Stimulated activated CD8-positive, alpha-beta memory T cell treated with anti-CD3 and anti-CD28 coated beads, Interleukin-15, amount 100 ng/mL, for 48 hours (primary cell): ENCODE measurements at places on chromosomes 16 and 17.

DNA sequence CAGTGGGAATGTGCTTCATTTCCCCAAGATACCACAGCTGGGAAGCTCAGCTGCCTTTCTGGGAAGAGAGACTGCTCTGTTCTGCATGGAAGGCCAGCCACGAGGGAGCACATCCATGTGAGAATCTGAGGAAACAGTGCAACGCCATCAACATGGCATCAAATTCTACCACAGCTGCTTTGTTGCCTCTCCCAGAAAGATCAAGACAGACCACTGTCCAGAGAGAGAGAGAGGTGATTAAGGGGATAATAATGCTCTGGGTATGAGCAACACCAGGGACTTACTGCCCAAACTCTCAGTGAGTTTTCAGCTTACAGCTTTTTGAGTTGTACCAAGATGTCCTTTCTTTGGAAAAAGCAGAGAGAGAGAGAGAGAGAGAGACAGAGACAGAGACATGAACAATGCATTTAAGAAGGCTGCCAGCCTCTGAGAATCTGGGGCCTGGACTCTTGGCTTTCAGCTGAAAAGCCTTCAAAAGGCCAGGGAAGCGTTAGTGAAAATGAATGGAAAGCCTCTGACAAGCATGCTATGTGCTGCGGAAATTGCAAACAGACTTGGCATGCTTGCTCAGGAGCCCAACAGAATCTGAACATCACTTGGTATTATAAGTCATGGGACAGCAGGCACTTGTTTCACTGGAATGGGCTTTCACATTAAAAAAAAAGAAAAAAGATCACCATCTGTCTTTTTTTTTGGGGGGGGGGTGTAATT, 223.1 kb downstream of the MAP2K6 start:
- DNase-seq = no peak

GRCh38 chr17:33342025-33342424, 48.9 kb upstream of the ASIC2 start:
- no peak for DNase-seq

- no peak for DNase-seq
These were observed 1.8 kb downstream of the TPSD1 start for GRCh38 chr16:1257561-1258224.

GRCh38 chr17:29111816-29112499, 68.2 kb downstream of the MYO18A start:
- DNase-seq = peak; percentile 53

DNA sequence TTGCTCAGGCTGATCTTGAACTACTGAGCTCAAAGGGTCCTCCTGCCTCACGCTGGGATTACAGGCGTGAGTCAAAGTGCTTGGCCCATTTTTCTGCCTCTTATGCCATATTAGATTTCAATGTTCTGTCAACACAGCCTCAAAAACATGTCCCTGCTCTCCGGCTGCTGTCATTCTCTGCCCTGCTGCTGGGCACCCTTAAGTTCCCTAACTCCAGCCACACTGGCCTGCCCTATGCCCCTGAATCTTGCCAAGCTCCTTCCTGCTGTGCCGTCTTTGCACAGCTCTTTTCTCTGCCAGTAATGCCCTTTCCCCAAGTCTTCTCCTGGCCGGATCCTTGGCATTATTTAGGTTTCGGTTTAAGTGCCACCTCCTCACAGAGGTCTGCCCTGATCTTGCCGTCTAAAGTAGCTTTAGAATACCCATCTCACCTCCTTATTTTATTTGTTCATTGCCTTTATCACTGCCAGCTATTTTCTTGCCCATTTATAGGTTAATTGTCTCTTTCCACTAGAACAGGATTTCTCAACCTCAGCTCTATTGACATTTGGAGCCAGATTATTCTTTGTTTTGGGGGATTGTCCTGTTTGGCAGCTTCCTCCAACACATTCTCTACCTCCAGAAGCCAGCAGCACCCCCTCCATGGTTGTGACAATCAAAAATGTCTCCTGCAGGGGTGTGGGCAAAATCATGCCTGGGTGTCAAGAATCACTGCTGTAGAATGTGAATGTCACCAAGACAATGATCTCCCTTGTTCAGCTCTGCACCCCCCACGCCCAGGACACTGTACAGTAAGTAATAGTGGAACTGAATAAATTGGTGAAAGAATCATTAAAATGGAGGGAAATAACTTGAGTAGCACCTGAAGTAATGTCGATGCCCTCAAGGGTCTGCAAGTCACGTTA, 168.2 kb downstream of the CYLD start:
- no peak for DNase-seq

DNA sequence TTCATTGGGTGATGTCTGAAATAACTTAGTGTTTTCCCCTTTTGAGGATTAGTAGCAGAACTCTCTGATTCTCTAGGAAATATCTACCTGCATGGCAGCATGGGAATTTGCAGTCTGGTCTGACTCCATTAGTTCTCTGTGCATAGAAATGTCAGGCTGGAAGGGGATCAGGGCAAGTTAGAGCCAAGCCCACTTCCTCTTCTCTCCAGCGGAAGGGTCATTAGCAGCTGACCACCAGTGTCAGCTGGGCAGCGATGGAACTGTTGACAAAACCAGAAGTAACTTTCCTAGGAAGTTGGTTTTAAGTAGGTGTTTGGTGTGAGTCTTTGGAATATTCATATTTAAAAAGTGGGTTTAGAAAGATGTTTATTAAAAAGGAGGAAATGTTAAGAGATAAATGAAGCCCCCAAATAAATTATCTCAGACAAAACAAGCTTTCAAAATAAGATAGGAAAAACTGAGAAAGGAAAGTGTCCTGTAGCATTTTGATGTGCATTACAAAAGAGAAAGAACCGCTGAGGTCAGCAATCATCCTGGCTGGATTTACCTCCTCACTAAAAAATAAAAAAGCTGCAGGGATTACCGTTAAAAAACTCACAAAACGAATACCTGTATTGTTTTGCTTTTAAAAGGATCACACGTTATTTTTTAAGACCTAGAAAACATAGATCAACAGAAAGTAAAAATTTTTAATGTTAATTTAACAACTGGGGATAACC, 32.4 kb upstream of the MMD start:
- DNase-seq = no peak

DNA sequence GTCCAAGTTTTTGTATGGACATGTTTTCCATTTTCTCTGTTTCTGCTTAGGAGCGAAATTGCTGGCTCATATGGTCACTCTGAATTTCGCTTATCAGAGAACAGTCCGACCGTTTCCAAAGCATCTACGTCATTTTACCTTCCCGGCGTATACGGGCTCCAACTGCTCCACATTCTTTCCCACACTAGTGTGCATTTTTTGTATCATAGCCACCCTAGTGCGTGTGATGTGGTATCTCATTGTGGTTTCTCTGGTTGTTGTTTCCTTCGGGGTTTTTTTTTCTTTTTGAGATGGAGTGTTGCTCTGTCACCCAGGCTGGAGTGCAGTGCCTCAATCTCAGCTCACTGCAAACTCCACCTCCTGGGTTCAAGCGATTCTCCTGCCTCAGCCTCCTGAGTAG, 31.0 kb upstream of the BHLHA9 start:
- DNase-seq = no peak

GRCh38 chr17:43640491-43641252, 21.1 kb downstream of the MEOX1 start:
- DNase-seq = no peak

DNA sequence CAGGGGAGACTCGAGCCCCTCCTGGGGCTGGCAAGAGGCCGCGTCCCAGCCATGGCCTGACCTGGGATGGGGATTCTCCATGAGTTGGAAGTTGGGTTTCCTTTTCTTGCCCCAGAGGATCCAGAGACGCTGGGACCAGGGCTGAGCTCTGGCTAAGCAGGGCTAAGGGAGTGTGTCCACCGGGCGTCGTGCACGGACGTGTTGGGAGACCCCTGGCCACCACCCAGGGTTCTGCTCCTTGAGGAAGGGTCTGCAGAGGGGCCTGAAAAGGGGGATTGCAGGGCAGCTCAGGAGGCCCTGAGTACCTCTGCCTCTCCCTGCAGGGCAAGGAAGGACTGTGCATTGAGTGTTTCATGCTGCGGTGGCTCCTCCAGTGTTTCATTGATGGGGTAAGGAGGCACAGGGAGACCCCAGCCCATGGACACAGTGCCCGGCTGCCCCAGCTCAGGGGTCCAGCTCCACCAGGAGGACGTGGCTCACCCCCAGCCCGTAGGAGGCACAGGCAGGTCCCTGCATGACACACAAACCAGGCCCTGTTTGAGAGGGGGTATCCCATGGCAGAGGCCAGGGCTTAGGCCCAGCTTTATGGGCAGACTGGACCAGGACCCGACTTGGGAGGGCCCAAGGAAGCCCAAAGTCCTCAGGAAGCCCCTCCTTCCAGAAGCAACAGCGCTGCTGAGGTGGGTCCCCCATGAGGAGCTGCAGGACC, 47.5 kb downstream of the USP22 start:
- no peak for DNase-seq

DNA sequence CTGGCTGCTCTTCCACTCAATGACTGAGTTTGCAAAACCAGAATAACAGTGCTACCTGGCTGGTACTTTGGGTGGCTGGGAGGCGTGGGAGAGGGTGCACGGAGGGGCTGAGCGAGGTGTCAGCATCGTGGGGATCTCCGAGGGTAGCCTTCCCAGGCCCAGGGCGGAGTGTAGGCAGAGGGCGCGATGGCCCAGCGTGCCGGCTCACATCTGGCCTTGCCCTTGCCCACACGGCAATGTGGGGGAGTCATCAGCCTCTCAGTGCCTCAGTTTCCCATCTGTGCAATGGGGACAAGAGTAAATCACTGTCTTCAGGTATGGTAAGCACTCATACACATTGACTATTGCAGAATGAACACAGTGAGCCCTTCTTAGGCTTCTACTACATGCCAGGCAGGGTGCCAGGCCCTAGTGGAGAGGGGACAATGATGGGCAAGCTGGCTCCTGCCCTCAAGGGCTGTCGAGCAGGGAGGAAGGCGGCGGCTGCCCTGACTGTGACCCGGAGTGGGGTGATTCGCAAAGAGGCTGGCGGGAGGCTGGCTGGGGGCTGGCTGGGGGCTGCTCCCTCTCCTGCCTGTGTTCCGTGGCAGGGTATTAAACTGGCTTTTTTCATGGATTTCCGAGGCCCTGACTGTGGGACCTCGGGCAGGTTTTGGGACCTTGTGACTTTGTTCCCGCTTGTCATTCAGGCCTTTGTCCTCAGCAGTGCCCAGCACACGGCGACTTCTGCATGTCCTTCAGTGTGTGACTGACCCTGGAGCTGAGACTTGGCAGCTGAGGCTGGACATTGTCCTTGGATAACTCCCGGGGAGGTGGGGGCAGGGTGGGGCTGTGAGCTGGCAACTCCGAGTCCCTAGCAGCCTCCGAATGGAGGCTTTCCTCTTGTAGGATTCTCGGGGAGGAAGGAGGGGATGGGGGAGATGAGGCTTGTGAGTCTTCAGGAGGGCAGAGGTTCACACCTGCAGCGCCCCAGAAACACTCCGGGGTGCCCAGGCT, 243.1 kb downstream of the SEC14L1 start:
- DNase-seq = no peak

DNA sequence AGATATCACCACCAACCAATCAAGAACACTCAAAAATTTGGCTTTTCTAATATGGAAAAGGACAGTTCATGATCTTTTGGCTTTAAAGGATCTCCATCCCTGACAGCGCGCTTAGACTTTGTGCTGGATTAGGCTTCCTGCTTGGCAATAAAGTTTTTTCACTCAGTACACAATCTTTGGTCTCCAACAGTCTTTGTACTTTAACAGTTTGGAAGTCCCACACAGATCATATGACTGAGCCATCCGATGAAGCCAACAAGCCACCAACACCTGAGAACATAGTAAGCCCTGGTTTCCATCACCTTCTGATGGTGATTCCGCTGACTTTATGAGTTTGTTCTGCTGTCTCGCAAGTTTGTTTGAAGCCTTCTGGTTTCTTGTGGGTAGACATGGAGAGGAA, 34.3 kb downstream of the SMURF2 start:
- DNase-seq = no peak

DNA sequence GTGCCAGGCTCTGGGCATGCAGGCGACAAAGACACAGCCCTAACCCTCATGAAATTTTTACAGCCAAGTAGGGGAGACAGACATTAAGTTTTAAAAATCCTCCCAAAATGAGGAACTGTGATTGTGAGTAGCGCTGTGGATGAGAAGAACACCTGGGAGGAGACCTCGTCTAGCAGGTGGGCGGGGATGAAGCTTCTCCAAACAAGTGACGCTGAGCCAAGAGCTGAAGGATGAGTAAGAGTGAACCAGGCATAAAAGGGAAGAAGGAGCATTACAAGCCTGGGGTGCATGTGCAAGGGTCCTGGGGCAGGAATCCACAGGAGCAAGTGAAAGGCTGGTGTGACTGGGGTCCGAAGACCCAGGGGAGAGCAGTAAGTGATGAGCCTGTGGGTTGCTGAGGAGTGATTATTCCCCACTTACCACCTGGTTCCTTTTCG, 149.4 kb upstream of the HS3ST2 start:
- no peak for DNase-seq

DNA sequence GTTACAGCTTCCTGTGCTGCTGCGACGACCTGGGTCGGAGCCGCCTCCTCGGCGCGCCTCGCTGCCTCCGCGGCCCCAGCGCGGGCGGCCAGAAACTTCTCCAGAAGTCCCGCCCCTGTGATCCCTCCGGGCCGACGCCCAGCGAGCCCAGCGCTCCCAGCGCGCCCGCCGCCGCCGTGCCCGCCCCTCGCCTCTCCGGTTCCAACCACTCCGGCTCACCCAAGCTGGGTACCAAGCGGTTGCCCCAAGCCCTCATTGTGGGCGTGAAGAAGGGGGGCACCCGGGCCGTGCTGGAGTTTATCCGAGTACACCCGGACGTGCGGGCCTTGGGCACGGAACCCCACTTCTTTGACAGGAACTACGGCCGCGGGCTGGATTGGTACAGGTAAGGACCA, 746 bp downstream of the HS3ST2 start:
- DNase-seq = no peak

- DNase-seq = no peak
These were observed 4.2 kb downstream of the RNF40 start for GRCh38 chr16:30766206-30766932.

GRCh38 chr17:78421534-78422266, 43.3 kb downstream of the PGS1 start:
- peak; percentile 56 for DNase-seq

GRCh38 chr17:48250949-48251348, 143.4 kb downstream of the SNX11 start:
- DNase-seq = no peak

- no peak for DNase-seq
These were observed 20.3 kb upstream of the MC1R start for GRCh38 chr16:89898201-89898967.

GRCh38 chr17:9432934-9433421, 142.6 kb downstream of the STX8 start:
- DNase-seq = no peak

GRCh38 chr16:56510544-56510943, 9.3 kb downstream of the BBS2 start:
- DNase-seq = no peak

GRCh38 chr17:68222606-68223005, 25.2 kb upstream of the AMZ2 start:
- DNase-seq = no peak

- no peak for DNase-seq
These were observed 13.5 kb upstream of the DHRS13 start for GRCh38 chr17:28916302-28916934.
